NCI-H1930 (cell line): ENCODE measurements at places on chromosomes 16 and 17.
A peak's percentile ranks its signal among the peaks of the same experiment; 100 is the strongest.

DNA sequence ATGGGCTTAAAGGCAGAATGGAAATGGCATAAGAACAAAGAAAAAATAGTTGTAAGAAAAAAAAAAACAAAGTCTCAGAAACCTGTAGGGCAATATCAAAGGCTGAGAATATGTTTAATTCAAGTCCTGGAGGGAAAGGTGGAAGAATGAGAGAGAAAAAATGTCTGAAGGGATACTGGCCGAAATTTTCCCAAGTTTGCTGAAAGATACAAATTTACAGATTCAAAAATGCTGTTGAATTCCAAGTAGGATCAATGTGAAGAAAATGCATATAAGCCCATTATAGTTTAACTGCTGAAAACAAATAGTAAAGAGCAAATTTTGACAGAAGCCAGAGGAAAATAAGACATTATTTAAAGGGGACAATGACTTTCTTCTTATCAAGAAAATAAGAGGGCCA, 6.6 kb upstream of the USP22 start:
- no peak for DNase-seq

DNA sequence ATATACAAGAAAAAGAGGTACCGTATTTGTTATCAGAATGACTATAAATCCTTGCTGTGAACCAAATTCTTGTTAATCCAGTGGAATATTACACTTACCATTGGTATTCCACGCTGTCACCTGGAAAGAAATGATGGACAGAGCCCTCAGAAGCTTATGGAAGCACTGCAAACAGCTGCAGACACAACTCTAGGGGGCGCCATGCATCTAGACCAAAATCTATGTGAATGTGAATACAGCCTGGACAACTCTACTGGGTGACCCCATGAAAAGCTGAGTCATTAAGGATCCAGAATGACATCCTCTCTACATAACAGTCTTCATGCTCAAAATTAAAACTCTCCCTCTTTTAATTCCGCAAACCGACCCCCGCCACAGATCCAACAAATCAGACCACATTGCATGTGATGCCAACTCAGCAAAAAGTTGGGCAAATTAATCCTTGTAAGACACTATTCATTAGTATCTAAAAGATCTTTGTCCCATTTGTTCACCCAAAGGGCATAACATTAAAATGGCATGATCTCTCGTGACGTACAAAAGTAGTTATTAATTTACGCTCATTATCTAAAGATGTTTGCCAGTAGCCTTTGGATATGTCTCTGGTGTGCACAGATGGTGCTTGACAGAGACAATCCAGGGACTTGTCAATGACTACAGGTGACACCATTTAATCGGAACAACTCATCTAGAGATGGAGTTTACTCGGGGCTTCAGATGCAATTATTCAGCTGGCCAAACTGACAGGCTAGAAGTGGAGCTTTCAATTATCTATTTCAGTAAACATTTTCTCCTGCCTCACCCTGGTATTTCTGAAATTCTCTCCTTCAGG, 552.7 kb upstream of the PSMD7 start:
- DNase-seq = no peak

DNA sequence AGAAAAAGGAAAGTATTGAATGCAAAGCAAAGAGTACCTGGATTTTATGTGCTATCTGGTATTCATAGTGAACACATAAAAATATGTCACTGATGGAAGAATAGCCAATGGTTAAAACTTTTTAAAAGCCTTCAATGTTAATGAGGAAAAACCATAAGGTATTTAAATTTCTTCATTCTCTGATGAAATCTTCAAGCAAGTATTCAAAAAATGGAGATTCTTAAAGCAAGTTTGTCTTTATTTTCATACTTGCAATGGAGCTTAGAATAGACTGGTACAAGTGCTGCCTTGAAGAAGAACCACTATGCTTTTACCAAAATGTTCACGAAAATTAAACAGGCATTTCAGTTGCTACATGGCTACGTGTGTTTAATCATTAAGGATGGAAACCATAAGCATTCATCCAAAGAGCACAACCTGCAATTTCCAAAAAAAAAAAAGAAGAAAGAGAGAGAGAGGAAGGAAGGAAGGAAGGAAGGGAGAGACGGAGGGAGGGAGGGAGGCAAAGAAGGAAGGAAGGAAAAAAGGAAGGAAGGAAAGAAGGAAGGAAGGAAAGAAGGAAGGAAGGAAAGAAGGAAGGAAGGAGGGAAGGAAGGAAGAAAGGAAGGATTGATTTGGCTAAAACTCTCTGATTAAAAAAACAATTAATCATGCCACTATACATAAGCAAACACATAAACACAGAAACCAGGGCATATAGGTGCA, 17.6 kb downstream of the HS3ST3A1 start:
- no peak for DNase-seq

DNA sequence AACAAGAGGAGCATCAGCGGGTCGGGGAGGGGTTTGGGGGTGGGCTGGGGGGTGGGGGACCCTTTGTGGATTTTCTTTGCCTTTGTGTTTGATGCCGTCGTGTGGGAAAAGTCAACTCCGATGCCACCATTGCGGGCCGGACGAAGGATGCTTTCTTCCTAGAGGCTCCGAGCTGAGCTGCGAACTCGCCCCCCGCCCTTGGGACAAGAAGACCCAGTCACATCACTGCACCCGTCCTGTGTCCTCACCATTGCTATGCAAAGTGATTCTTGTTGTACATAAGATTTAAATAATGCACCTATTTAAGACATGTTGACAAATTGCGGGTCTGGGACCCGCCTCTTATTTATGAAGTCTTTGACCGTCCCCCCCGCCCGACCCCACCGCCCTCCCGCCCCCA, 69.0 kb upstream of the PLCG2 start:
- DNase-seq = no peak

DNA sequence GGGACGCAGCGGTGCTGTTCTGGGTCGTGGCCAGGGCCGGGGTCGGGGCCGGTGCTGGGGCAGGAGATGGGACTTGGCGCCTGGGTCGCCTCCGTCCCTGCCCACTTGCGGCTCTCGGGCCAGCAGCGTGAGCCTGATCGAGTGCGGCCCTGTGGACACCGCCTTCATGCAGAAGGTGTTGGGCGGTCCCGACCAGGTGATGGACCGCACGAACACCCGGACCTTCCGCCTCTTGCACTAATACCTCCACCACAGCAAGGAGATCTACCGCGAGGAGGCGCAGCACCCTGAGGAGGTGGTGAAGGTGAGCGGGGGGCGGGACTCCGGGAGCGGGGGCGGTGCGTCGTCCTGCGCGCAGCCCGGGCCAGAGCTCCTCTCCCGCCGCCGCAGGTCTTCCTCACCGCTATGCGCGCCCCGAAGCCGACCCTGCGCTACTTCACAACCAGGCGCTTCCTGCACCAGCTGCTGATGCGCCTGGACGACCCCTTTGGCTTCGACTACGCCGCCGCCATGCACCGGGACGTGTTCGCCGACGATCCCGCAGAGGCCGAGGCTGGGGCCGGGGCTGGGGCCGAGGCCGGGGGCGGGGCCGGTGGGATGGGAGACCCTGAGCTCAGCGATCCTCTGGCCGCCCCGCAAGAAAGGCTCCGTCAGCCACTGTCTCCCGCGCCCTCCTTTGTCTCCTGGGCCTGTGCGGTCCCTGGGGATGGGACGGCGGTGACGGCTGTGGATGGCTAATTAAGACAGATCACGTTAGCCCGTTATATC, 4.5 kb upstream of the HSD17B1 start:
- peak; percentile 81 for DNase-seq

DNA sequence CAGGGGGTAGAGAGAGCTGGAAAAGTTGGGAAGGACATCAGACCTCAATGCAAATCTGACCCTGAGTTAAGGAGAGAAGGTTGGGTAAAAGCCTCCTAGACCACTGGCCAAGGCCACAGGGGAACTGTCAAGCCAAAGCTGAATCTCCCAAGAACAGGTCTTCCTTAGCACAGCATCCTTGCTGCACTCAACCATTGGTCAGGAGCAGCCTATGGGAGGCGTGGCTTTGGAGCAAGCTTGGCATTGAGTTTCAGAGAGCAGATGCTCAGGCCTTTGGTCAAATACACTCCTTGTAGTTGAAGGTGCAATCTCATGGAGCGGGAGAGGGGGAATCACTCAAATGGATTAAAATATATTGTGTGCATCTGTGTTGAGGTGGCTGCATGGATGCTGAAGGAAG, 21.8 kb downstream of the SOX9 start:
- DNase-seq = no peak

GRCh38 chr17:75610103-75610984, 22.7 kb downstream of the MYO15B start:
- DNase-seq = no peak

GRCh38 chr17:9342225-9342624, 233.4 kb downstream of the STX8 start:
- DNase-seq = no peak

- peak; percentile 71 for DNase-seq
Observed at GRCh38 chr17:65561452-65562205, at the start of gene AXIN2. TSS of gene AXIN2 (minus strand) at chr17:65561648. CDS start at chr17:65558620, 3,028 bp downstream.
